ENCODE measurements at places on chromosomes 6 and 20.

GRCh38 chr20:37504404-37505096 lies 16.5 kb upstream of the NNAT start:
- no peak for DNase-seq

GRCh38 chr6:166824146-166824879 lies 132.0 kb downstream of the RNASET2 start:
- no peak for DNase-seq

- no peak for DNase-seq
Observed at GRCh38 chr20:23277316-23277715, 73.3 kb upstream of the NXT1 start.

DNA sequence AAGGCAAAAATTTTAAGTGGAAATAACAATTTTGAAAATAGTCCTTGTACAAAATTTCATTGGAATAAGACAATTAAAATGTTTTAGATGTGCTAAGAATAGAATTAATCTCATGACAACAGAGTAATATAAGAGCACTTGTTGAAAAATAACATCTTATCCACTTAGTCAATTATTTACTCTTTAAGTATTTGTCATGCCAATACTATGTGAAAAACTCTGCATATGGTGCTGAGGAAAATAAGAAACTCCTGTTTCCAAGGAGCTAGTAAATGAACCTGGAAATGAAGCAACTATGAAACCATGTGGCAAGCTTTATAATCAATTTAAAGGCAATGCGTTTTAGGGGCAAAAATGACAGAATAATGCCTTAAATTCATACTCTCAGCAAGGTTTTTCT lies 42.7 kb upstream of the HCRTR2 start:
- DNase-seq: no peak

DNA sequence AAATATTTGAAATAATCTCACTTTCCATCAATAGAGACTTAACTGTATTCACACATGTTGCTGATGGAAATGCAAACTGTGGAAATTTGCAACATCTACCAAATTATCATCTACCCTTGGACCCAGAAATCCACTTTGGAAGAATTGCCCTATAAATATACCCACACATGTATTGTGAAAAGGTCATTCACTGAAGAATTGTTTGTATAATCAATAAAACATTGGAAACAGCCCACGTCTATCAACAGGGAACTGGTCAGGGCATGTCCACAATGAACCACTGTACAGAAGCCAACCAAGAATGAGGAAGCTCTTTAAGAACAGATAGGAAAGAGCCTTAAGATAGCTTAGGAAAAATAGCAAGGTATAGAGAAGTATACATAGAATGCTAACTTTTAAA lies 36.2 kb downstream of the PXDC1 start:
- DNase-seq: no peak

DNA sequence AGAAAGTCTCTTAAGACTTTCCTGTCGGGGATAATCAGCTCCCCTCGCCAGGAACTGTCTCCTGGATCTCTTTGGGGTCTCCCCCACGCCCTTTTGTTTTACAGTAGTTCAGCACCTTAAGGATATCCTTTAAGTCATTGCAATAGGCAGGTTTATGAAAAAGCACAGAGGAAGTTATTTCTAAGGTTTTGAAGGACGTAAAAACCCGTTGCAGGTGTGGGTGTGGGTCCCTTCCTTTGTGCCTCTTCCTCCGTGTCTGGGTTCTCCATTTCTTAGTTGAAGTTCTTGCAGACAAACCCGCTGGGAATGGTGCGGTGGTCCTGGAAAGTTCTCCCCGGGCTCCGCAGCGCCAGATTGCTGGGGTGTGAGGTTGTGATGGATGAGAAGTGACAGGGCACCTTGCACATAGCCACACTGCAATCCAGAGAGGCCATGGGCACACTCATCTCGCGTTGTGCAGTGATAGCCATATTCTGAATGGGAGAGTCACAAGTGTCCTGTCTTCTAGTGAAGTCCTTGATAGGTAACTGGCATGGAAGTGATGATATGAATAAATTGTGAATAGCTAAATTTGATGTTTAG lies 65.2 kb downstream of the GTF2H5 start:
- no peak for DNase-seq

DNA sequence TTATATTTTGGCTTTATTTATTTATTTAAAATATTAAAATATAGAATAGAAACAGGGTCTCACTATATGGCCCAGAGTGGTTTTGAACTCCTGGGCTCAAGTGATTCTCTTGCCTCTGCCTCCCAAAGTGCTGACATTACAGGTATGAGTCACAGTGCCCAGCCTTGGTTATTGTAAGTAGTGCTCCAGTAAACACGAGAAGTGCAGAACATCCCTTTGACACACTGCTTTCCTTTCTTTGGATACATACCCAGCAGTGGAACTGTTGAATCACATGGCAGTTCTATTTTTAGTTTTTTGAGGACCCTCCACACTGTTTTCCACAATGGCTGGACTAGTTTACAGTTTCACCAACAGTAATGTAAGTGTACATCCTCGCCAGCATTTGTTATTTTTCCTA lies 203.9 kb downstream of the PHF3 start:
- no peak for DNase-seq

DNA sequence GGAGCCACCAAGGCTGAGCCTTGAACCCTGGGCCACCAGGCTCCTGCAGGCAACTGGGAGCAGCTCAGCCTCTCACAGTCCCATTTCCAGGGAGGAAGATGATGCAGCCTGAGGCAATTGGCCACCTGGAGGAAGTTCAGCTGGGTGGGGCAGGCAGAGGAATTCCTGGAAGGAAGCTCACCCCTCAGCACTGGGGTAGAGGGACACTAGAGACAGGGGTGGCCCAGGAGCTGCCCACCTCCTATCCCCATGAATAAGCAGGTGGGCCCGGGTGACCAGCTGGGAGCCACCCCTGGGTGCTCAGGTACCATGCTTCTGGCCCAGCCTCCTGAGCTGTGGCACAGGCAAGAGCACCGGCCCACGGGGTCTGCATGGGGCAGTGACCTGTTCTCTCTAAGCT lies 3.6 kb upstream of the HSPA12B start:
- no peak for DNase-seq

DNA sequence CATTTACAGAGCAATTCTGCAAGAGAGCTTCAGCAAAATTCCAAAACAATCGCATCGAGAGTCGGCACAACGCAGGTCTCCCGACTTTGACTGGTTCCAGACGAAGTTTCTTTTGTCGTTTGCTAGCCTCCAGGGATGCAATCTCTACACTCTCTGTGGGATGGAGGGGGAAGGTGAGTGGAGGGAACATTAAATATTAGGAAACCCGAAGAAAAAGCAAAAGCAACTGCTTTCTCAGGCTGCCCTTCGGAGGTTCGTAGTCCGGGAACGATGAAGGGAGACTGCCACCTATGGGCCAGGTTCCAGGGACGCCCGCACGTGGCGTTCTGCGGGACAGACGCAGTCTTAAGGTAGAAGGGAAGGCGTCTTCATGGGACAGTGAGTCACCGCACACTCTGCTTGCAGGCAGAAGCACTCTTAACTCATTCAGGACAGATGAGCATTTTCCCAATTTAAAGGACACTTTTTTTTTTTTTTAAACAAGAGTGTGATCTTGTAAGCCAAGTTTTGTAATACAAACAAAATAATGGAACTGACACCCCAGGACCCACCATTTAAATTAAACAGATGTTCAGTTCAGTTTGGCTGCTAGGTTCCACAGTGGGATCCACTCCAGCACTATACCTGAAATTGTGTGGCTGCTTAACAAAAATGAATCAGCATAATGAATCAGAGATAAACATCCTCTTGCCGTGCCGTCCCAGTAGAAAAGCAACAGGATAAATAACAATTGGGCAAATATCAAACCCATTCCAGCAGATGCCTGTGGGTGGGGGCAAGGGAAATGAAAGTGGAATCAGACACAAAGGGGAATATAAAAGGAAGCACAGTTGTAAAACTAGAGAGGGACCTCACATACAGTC lies 65.8 kb upstream of the ARMC2 start:
- peak; percentile 71 for DNase-seq

GRCh38 chr6:40599555-40599954 lies 12.4 kb upstream of the LRFN2 start:
- no peak for DNase-seq

GRCh38 chr20:7889736-7890135 lies 50.5 kb downstream of the HAO1 start:
- DNase-seq: no peak

DNA sequence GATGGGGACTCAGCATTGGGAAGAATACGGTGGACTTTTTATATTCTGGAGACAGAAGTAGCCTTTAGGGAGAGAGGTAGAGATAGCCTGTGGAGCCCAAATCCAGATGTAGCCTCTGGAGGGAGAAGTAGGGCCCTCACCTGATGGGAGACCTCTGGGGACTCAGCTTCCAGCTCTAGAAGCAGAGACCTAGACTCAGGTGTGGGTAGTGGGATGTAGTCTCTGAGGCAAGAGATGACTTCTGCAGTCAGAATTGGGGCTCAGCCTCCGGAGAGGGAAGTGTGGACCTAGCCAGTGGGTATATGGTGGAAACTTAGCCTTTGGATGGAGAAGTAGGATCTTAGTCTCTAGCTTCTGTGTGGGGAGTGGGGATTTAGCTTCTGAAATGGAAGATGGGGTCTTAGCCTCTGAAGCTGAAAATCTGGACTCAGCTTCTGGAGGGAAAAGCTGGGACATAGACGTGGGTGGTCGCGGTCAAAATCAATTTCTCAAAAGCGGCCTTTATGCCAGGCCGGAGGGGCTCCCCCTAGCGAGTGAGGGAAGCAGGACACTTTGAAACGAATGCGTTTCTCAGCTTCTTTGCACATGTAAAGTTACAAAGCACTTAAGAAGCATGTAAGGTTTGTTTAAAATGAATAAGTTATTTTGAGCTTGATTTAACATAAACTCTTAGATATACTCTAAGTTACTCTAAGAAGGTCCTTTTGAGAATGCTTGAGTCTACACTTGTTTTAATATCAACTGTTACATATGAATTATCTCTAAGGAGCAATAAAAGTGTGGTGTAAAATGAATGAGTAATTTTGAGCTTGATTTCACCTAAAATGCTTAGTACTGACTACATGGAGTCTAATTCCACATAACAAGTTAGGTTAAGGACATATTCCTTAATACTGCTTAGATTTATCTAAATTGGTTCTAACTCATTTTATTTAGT lies 12.9 kb upstream of the ZNF343 start:
- peak; percentile 40 for DNase-seq

- no peak for DNase-seq
Observed at GRCh38 chr6:36355819-36356218, 19.1 kb upstream of the BNIP5 start.

DNA sequence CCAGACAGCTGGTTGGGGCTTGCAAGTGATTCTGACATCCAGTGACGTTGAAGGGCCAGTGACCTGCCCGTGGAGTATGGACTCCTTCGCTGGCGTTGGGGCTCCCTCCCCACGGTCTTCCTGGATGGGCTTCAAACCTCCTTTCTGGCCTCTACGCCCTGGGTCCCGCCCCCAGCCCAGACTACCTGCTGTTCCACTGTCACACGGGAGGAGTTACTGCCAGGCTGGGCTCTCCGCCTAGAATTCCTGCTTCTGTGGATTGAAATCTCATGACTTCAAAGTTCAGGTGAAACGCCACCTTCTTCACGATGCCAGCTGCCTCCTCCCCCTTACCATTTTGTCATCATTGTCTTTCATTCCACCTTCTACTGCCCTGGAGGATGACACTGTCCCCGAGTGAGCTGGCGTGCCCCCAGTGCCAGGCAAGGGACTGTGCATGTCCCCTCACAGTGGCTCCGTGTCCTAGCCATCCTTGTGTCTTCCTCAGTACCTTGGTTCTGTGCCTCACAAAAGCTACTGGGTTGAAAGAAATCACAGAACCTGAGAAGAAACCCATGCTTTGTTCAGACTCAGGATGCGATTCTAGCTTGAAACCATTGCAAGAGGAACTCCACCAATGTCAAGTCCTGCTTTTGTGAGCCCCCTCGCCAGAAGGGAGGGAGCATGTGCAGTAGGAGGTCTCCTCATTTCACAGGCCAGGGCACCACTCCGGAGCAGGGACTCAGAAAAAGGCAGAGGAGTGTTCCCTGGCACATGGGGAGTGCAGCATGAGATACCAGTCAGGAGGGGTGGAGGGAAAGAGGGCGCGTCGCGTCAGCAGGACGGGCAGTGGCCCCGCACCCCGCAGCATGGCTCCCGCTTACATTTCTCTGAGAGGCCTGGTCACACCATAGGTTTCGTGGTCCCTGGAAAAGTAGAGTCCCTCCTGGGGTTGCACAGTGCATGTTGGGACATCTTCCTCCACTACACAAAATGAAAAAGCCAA lies 11.0 kb upstream of the IRF4 start:
- DNase-seq: no peak

DNA sequence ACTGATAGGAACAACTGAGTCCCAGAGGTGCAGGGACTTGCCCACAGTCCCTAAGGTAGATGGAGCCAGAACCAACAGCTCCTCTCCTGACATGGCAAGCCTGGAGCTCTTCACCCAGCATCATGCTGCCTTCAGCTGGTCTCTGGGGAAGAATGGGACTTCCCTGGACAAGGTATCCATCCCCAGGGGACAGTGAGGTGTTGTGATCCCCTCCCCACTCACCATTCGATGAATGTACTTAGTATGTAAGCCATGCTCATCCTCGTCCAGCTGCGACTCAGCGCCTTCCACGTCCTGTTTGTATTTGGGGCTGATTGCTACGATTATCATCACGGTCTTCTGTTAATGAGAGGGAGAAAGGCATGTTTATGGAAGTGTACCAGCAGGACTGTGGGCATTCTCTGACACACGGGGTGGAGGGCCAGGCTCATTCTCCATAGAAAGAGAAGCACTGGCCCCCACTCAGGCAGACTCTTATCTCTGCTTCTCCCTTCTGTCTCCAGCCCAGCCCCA lies 39.4 kb downstream of the TRAF3IP2 start:
- no peak for DNase-seq

DNA sequence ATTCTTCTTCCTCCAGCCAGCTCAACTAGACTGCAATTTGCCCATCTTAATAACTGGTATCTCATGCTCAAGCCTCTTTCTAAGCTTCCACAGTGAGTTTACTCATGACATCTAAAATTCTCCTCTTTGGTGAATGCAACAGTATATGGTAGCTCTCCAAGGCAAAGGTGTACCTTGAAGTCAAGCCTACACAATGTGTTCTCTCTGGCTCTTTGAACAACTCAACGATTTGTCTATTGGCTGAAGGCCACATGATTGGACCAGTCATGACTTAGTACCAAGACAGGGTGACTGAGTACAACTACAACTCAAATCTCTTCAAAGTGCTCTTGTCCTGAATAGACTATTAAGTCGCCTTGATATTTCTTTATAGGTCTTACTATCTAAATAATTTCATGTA lies 199.6 kb downstream of the PKHD1 start:
- DNase-seq: no peak

- no peak for DNase-seq
Observed at GRCh38 chr20:35277127-35277526, 795 bp downstream of the MMP24OS start.

DNA sequence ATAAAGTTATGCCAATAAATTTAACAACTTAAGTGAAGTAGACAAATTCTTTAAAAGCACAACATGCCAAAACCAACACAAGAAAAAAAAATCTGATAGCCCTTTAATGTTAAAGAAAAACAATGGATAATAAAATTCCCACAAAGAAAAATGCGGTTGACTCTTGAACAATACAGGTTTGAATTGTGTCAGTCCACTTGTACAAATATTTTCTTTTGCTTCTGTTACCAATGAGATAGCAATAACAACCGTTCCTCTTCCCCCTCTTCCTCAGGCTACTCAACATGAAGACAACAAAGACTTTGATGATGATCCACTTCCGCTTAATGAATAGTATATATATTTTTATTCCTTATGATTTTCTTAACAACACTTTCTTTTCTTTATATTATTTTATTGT lies 283.9 kb upstream of the MAN1A1 start:
- DNase-seq: no peak
